ENCODE measurements at places on chromosomes 7 and 10.
A peak's percentile ranks its signal among the peaks of the same experiment; 100 is the strongest.

DNA sequence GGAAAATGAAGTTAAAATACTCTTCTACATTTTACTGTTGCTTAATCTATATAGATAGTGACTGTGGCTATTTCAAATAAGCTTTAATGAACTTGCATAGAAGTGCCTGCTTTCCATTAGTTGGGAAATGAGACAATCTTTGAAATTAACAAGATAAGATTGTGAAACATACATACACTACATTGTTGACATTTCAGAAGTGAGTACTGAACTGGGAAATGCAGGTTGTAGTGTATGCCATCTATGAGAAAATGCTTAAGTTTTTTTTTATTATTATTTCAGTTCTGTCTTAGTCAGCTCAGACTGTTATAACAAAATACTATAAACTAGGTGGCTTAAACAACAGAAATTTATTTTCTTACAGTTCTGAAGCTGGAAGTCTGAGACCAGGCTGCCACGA is 49.6 kb upstream of the CSTF2T start:
- no peak for DNase-seq

DNA sequence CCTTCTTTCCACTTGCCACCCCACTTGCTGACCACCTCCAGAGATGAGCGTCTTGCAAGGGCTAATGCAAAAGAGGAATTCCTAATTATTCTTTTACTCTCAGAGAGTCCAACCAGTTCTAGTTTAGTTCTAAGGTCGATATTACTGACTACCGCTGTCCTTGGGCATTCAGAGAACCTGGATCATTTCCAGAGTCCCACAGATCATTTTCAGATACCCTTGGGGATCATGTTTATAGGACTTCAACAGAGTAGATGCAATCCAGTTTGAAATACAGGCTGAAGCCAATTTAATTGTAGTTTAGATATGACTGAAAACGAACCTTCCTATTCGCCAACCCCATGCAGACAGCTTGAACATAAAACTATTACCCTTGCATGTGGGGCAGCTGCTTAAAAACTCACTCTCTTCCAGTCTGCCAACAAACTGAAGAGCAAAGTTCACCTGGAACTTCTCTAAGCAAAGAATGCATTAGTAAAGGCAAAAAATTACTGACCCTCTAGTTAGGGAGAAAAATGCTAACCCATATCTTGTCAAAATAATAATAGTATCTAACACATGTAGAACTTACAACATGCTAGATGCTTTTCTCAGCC is 22.4 kb downstream of the CFAP69 start:
- no peak for DNase-seq

DNA sequence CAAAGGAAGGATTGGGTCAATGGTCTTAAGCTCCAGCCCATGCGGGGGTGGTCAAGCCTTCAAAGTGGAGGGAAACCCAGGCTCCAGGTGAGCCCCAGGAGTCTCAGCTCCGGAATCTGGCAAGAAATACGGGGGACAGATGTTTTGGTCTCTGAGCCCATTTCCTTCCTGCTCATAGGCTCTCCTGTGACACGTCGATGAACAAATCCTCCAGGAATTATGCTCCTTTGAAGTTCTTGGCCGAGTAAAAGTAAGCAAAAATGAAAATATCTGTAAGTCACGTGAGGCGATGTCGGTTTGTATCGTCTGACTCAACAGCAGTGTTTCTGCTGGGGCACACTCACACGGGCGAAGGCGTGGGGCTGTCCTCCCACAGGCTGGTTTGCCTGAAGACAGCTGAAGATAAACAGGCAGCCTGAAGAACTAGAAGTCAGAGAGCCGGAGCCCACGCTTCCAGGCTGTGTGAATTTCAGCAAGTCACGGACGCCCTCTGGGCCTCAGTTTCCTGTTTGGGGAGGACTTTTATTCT is 52.6 kb upstream of the SMNDC1 start:
- DNase-seq = peak; percentile 86

GRCh38 chr7:123242467-123243092 is 42.8 kb upstream of the SLC13A1 start:
- DNase-seq = peak; percentile 24
